Subcutaneous adipose tissue (tissue), 4 donors: ENCODE measurements at places on chromosomes 4 and X. TPM values are rescaled to one million over a fixed set of nuclear protein-coding genes. Genes with fewer than 3 reads are reported as not detected.

Gene PPP2R2C
- 2.0 TPM for total RNA-seq

Gene SHOX
- 3.1 TPM for total RNA-seq

Gene RENBP
- total RNA-seq: 14.0 TPM

Gene IL9R
- total RNA-seq: not detected

Gene XG
- 7.8 TPM for total RNA-seq
